ENCODE measurements at places on chromosomes 7 and 10. TPM values are rescaled to one million over a fixed set of nuclear protein-coding genes. Genes with fewer than 3 reads are reported as not detected.

ZNF467 gene
- polyA plus RNA-seq: 2.6 TPM

OR6V1 gene
- not detected for polyA plus RNA-seq

SFRP4 gene
- 0.06 TPM for polyA plus RNA-seq

TRIL gene
- 1.2 TPM for polyA plus RNA-seq

SPAM1 gene
- polyA plus RNA-seq: not detected

AS3MT gene
- polyA plus RNA-seq: 2.0 TPM

SDK1 gene
- polyA plus RNA-seq: 0.47 TPM

All from esophagus (tissue), 2 donors.